ENCODE measurements at places on chromosomes 16 and 17.

- DNase-seq: no peak
These were observed 48.9 kb downstream of the RABEP1 start for GRCh38 chr17:5330981-5331380.

DNA sequence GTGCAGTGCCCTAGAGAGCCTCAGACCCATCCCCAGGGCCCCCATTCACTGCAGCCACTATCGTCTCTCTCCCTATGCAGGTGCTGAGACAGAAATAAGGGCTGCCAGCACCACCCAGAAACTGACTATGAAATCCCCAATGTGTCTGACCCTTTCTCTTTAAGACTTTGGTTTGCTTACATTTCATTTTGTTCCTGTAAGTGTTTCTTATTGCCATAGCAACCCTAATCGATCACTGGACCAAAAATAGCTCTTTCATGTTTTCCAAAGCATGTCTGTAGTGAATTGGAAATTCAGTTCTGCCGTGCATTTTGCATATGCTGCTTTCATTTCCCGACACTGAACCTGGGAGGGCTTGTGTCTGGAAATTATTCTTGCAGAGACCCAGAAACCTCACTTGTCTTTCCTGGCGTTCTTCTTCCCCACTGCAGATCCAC is 148.7 kb upstream of the NOL11 start:
- no peak for DNase-seq

DNA sequence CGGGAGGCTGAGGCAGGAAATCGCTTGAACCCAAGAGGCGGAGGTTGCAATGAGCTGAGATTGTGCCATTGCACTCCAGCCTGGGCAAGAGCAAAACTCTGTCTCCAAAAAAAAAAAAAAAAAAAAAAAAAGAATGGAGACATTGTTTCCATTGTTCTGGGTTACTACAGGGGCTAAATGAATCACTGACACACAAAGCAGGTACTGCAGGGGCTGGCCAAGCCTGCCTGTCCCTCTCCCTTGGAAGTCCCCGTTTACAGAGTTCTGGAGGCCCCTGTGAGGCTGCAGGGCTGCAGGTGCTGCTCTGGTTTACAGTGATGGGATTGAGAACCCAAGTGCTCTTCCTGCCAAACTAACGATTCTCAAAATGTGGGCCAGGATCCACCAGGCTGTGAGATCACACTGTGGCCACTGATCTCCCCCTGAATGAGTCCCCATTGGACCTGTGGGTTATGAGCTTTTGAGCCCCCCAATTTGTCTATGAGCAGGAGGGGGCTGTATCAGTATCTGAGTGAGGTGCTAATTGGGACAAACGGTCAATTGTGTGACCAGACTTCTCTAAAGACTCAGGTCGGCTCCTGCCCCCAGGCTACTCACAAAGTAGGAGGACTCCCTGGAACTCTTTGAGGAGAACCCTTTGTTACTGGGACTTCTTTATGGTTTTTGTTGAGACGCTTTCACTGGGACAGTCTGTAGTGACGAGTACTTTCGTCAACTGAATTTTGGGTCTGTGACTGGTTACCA is 39.0 kb downstream of the DNAH17 start:
- no peak for DNase-seq

DNA sequence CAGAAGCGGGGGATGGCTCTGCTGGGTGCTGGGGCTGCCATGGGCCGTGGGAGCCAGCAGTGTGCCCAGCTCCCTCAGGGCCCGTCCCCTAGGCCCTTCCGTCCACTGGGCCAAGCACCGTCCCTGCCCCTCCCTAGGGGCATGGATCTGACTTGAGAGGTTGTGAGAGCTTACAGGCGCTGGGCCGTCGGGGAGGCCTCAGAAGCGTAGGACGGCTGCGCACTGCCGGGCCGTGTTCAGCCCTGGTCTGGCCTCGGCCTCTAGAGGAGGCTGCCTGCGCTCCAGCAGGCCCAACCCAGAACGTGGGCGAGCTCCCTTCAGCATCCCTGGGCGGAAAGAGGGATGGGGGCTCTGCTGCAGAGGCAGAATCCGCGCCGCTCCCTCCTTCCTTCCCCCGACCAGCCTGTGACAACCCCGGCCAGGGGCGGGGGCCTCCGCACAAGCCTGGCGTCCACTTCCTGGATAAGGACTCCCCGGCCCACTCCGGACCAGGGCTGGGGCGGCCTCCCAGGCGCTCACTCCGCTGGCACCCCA is 685 bp upstream of the MPG start:
- peak; percentile 59 for DNase-seq

GRCh38 chr16:55040366-55041086 is 109.9 kb downstream of the IRX5 start:
- no peak for DNase-seq

- DNase-seq: no peak
These were observed 103.9 kb upstream of the ZNF750 start for GRCh38 chr17:82943751-82944150.

GRCh38 chr17:48753794-48754499 is 25.4 kb upstream of the HOXB13 start:
- DNase-seq: no peak
